GM12865 (cell line): ENCODE measurements at places on chromosomes 4 and X.

DNA sequence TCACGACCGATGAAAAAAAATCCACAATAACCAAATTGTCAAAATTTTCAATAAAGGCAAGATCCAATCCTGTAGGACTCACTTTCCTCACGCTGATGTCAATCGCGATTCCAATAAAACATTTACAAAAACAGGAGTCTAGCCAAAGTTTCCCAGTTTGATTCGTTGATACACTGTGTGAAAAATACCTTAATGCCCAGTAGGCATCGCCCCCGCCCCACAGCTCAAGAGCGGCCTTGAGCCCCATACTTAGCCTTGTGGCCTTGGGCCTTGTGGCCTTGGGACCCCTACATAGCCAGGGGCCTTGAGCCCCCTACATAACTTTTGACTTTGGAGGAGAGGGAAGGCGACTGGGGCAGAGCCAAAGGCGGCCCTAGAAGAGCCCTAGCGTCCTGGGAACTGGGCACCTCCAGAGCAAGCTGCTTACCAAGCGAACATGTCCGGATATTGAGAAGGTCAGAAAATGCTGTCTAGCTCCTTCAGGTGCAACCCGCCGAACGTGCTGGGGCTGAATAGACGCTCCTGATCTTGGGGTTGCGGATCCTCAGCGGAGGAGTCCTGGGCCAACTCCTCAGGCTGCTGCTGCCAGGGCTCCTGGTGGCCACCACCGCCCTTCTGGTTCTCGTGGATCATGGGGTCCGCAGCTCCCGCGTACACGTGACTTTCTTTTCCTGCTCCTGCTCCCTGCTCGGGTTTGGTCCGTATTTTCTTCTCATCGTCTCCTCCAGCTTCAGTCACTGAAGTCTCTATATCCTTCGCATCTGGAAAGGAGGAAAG is 62.9 kb downstream of the RHOXF2B start:
- no peak for DNase-seq

GRCh38 chrX:13013363-13014110 is 30.9 kb downstream of the FAM9C start:
- peak; percentile 78 for DNase-seq

GRCh38 chrX:149458586-149458985 is 46.5 kb downstream of the IDS start:
- DNase-seq: no peak

GRCh38 chr4:16082426-16083240 is 1.2 kb downstream of the PROM1 start:
- DNase-seq: no peak
